ENCODE measurements at places on chromosomes 12 and 14.
A peak's percentile ranks its signal among the peaks of the same experiment; 100 is the strongest.

GRCh38 chr14:26833621-26834176, 235.9 kb upstream of the NOVA1 start:
- no peak for DNase-seq

GRCh38 chr12:49838973-49839633, 3.8 kb downstream of the BCDIN3D start:
- no peak for DNase-seq

GRCh38 chr14:102341566-102341965, 21.1 kb downstream of the CINP start:
- no peak for DNase-seq

GRCh38 chr12:52204095-52204930, 12.5 kb upstream of the KRT80 start:
- no peak for DNase-seq

DNA sequence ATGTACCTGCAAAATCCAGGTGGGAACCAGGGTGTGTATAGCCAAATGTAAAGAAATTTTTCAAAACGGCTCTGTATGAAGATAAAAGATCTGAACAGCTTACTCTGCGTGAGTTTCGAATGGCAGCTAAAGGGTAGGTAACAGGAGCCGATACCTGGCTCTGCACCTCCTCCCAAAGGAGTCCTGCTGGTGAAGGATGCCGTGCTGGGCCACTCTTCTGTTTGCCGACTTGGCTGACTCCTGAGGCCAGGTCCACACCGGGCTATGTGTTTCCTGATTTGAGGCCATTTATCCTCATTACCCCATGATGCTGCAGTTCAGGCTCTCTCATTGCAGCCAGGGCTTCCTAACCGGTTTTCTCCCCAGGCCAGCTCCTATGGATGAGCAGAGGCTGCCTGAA, 244.6 kb downstream of the SLC41A2 start:
- DNase-seq, result no peak

DNA sequence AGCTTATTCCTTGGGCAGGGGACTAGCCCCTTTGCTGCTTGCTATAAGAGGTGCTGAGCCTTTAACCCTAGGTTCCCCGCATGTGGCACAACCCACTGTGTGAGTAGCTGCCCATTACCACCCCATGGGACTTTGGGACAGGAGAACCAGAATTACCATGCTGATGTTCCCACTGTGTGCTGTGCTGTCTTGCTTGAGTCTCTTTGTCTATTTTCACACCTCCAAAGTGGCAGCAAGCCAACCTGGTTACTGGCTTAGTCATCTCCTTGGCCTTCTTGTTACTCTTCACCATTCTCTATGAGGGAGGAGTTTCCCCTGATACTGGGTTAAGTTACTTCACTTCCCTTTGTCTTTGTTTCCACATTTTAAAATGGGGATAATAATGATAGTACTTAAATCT, 73.4 kb upstream of the ETV6 start:
- no peak for DNase-seq

- DNase-seq, result no peak
Measured at GRCh38 chr14:104977681-104978653, at the start of gene AHNAK2. AHNAK2 (minus strand) TSS chr14:104978374; CDS start chr14:104978237, 137 bp downstream.

GRCh38 chr12:87254381-87255030, 774.7 kb downstream of the C12orf50 start:
- DNase-seq, result no peak

DNA sequence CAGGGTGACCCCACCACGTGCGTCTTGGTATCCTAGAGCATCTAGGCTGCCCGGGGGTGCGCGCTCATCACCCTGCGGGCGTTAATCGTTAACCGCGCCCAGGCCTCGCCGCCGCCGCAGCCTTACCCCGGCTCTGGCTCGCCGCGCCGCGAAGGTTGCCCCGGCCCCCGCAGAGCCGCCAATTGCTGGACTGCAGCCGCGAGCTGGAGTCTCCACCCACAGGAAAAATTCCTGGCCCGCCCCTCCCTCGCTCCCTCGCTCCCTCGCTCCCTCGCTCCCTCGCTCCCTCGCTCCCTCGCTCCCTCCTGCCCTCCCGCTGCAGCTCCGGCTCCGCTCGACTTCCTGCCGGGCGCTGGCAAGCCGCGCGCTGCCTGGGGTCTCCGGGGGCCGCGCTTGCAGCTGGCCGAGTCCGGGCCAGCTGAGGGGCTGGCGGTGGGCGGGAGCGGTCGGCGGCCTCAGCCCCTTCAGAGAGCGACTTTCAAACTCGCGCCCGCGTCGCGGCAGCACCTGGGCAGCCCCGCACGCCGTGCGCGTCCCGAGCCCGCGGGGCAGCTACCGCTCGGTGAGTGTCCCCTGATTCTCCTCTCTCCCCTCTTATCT, at the start of gene PLEKHG3:
TSS of gene PLEKHG3 (plus strand) at position 282 of the 600 bp plus-strand sequence. CDS start 23,208 bp downstream, outside the sequence.
- no peak for DNase-seq

DNA sequence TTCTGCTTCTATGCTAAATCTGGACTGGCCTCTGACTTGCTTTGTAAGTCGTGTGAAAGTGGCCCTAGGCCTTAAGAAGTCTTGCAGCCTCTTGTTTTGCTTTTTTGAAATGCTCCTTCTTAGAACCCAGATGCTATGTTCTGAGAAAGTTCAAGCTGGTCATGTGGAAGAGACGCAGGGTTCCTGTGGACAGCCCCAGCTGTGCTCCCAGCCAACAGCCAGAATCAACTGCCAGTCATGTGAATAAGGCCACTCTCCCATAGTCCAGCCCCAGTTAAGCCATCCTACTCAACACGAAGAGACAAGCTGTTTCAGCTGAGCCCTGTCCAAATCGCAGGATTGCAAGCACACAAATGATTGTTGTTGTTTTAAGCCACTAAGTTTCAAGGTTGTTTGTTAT, 37.3 kb upstream of the TBPL2 start:
- no peak for DNase-seq

GRCh38 chr12:127304751-127305725, 961.9 kb upstream of the TMEM132C start:
- DNase-seq, result no peak

GRCh38 chr12:74483057-74483456, 54.6 kb upstream of the ATXN7L3B start:
- no peak for DNase-seq

GRCh38 chr12:128444598-128444997, 177.6 kb downstream of the TMEM132C start:
- no peak for DNase-seq

- DNase-seq, result no peak
Measured at GRCh38 chr14:74568380-74568649, 43.7 kb downstream of the LTBP2 start.

DNA sequence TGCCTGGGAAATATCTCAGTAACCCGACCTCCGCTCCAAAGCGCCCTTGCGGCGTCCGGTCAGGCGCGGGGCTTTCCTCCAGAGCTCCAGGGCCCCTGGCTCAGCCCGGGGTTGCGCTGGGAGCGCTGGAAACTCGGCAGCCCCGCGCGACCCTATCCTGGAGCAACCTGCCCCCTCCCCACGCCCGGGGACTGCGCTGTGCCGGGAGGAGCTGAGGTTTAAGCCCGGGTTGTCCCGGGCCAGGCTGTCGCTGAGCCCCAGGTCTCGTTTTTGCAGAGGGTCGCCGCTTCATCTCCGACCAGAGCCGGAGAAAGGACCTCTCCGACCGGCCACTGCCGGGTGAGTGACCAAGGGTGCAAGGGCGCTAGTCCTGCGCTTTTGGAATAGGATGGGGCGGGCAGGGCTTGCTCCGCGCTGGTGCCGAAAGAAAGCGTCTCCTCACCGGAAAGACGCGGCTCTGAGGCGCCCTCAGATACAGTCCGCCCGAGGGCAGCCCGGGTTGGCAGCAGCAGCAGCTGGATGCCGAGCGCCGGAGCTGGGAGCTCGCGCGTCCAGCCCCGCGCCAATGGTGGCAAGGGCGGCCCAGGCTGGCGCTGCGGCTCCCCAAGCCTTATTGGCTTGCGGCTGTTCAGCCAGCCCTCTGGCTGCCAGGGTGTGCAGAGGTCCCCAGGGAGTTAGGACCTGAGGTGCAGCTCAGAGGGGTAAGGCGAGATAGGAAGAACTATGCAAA, 1.5 kb downstream of the SPX start:
- DNase-seq, result no peak

DNA sequence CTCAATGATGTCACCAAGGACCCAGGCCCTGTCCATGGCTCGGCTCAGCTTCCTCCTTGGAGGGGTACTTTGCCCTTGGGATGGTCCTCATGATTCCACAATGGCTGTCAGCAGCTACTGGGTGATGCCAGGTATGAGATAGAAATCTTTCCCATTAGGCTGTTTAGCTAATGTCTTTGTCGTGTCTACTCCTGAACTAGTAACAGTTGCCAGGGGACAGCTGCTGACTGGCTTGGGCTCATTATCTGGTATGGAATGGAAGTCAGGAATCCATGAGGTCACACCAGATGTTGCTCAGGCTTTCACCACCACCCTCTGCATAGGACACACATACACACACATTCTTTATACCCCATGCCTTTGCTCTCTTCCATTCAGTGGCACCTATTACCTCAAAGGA, 9.2 kb downstream of the PRPH start:
- DNase-seq, result no peak

DNA sequence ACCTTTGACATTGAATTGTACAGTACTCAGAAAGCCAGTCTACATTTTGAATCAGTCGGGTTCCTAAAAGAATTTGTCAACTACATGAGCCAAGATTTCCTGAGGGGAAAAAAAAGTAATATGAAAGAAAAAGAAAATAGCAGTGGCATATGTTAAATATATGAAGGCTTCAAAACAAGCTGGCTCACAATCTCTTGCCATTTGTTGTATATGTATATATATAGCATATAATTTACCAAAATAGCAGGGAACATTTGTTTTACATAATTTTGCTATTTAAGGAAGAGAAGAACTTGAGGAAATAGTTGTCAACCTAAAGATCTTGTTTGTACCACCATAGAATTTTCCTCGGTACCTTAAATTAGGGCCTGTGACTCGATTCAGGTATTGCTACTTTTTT, 16.9 kb downstream of the SVOP start:
- DNase-seq, result no peak

GRCh38 chr14:89013098-89013504, 188.7 kb downstream of the TTC8 start:
- DNase-seq, result no peak

GRCh38 chr12:75308279-75308678, 21.8 kb downstream of the CAPS2 start:
- DNase-seq, result no peak

- DNase-seq, result no peak
Measured at GRCh38 chr12:52519387-52519703, 849 bp downstream of the KRT5 start.

DNA sequence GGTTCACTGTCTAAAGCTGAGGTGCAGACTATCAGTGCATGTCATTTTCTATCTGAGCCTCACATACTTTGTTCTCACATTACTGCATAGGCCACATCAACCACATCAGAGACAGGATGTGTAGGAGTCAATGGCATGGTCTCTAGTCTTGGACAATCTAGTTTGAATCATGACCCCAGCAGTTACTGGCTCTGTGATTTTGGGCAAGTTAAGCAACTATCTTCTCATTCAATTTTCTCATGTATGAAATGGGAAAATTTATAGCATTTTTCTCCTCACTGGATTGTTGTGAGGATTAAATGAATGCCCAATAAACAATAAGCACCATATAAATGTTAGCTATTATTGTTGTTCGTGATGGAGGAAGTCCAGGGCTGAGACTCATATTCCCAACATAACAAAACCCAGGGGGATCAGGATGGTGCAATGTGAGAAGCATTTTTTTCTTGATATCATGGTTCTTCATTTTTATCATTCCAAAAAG, 432.6 kb downstream of the LRIG3 start:
- DNase-seq, result no peak

- DNase-seq, result no peak
Measured at GRCh38 chr12:104890476-104891096, 67.5 kb downstream of the SLC41A2 start.

DNA sequence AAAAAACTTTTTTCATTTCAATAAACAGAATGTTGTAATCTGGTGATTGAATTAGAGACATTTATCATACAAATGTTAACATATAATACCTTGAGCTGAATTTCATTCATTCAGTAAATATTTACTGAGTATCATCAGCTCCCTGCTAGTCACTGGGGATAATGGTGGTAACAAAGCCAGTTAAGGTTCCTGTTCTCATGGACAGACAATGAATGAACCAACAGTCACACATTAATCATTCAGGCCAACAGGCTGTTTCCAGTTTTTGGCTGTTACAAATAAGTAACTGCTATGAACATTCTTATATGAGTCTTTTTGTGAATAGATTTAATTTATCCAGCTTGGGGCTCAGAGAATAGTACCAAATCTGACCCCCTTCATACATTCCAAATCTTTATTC, 13.5 kb downstream of the EXD2 start:
- no peak for DNase-seq

- DNase-seq, result no peak
Measured at GRCh38 chr14:100873096-100873482, 30.4 kb downstream of the RTL1 start.

DNA sequence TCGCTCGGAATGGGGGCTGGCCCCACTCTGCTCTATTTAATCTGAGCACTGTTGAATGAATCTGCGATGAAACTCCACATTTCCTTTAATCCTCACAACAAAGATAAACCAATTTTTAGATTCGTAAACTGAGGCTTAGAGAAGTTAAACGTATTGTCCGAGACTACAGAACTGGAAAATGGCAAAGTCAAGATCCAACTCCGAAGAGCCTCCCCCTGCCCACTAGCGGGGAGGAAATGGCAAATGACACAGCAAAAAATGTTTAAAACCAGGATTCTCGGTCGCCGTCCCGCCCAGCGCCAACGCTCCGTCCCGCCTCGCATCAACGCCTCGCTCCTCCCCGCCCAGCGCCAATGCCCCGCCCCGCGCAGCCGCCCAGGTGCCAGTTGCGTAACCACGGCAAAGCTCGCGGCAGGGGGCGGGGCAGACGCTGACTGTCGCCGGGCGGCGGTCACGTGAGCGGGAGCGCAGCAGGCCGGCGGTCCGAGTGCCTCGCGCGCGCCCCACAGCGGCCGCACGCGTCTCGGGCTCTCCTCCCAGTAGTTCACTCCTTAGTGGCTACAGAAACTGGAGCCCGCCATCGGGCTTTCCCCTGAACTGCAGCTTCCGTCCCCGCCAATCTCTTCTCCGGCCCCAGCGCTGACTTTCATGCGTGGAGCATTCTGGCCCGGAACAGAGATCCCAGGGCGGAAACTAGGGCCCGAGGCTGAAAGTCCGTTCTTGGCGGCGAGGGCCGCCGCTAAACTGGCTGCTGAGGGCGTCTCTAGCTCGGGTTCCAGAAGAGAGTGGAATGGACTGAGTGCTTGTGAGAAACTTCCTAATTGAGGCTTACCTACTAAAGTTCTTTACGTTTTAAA, 13.6 kb upstream of the LRRC23 start:
- DNase-seq, result peak; percentile 65

DNA sequence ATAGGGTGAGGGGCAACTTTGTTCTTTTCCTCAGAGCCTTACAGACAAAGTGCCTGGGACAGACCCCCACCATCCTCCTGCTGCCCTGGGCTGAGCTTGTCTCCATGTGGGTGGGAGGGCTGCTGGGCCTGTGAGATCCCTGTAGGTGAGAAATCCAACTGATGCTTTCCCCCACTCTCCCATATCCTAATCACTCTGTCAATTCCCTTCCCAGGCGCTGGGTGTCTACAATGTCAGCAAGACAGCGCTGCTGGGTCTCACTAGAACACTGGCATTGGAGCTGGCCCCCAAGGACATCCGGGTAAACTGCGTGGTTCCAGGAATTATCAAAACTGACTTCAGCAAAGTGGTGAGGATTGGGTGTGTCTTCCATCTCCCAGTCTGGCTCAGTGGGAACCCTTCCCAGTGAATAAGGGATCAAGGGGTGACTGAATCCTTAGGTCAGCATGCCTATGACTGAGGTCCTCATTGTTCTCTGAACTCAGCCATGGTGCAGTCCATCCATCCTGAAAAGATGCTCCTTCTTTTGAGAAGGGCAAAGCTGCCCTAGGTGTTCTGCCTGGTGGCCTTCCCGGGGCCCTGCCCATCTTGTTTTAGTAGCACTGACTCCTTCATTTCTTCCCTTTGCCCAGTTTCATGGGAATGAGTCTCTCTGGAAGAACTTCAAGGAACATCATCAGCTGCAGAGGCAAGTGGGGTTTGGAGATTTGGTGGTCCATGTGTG, 8.2 kb downstream of the DHRS2 start:
- DNase-seq, result no peak

Measured in NCI-H187 treated with DMSO at 0.1 percent for 48 hours (cell line).